ENCODE measurements at places on chromosomes 1 and 21.

DNA sequence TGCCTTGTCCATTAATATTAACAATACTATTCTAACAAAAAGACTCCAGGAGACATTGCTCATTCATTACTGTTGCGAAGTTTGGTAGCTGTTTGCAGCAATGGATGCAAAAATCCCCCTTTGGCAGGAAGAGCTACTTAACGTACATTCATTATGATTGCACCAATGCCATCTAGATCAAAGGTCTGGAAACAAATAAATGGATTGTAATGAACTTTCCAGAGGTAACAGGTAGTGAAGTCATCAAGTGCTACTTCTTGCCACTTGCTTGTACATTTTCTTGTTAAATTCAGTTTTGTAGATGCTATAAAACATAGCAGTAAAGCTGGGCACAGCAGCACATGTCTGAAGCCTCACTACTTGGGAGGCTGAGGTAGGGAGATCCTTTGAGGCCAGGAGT is 93.9 kb downstream of the DDAH1 start:
- no peak for DNase-seq

DNA sequence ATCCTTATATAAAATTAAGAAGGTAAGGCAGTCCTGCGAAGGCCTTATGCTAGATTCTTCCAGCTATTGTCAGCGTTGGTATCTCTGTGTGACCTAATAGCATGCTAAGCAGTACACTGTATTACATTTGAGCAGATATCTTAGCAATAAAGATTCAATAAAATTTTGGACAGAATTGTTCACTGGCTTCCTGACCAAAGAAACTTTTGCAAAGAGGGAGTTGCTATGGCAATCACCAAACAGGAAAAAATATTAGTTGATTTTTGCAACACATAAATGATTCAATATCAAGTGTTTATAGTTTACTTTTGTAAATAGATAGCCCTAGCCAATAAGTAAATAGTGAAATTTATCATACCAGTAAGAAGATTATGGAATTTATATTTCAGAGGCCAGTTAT is 31.0 kb upstream of the PLEKHO1 start:
- no peak for DNase-seq

- no peak for DNase-seq
Observed at GRCh38 chr1:169513208-169513607, 27.5 kb upstream of the SLC19A2 start.

GRCh38 chr1:50091068-50091467 is 17.7 kb upstream of the ELAVL4 start:
- no peak for DNase-seq

DNA sequence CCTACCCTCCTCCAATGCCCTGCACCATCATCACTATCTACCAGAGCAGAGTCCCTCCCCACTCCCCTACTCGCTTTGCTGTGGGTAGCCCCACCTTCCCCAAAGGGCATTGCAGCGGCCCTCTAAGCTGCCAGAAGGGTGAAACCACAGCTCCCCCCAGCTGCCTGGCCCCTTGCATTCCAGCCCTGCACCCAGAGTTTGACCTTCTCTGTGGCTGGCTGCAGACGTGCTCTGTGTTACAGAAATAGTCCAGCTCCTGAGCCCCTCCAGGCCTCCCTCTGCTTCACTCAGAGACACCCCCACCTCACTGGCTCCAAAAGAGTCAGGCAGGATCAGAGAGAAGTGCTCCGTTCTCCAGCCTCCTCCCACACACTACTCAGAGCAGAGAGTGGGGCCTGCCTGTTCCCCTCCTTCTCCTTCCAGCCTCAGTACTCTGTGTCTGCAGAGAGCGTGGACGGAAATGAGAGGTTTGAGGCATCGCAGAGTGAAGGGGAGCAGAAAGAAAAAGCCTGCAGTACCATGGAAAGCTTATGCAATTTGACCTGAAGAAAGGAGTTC is 63.2 kb downstream of the PLEKHA6 start:
- DNase-seq = no peak

- no peak for DNase-seq
Observed at GRCh38 chr1:245641384-245641783, 486.6 kb downstream of the KIF26B start.

DNA sequence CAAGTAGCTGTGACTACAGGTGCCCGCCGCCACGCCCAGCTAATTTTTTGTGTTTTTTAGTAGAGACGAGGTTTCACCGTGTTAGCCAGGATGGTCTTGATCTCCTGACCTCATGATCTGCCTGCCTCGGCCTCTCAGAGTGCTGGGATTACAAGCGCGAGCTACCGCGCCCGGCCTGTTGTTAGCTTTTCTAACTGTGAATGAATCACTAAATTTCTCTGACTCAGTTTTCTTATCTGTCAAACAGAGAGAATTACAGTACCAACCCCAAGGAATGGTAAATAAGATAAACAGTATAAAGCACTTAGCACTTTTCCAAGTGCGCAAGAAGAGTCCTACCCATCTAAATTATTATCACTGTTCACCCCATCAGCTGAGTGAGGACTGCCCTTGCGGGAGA is 193.6 kb downstream of the VAV3 start:
- no peak for DNase-seq

DNA sequence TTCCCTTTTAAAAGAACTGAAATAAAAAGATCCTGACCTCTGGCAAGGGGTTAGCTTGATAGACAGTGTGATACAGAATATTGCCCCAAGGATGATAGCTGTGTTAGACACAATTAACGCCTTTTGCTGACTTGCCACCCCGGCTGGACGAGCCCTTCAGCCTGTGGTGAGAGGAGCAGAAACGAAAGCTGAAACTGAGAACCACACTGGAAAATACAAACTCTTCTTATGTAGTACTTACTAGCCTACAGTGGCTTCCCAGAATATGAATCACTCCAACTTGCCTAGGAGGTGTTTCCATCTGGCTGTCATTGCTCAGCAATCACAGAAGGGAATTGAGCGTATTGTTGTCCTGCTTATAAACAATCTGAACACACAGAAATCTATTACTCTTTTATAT is 22.9 kb downstream of the SAMSN1 start:
- no peak for DNase-seq

GRCh38 chr1:17585266-17585987 is 45.9 kb downstream of the ARHGEF10L start:
- no peak for DNase-seq
